GM13977 (cell line): ENCODE measurements at places on chromosomes 6 and 20.
A peak's percentile ranks its signal among the peaks of the same experiment; 100 is the strongest.

GRCh38 chr6:125584468-125584939, 164.9 kb upstream of the HEY2 start:
- DNase-seq, result no peak

DNA sequence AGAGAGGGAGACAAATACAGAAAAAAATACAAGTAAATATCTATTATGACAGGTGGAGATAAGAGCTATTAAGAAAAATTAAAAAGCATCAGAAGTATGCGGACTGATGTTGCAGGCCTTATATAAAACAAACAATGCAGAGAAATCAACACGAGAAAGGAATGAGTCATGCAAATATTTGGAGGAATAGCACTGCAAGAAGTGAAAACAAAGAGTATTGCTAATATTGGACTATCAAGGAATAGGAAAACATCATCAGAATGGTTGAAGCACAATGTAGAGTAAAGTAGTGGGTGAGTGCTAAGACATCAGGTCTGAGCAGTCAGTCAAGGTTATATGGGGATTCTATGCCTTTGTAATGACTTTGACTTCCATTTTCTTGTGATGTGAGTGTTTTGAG, 657.5 kb upstream of the GJE1 start:
- no peak for DNase-seq

DNA sequence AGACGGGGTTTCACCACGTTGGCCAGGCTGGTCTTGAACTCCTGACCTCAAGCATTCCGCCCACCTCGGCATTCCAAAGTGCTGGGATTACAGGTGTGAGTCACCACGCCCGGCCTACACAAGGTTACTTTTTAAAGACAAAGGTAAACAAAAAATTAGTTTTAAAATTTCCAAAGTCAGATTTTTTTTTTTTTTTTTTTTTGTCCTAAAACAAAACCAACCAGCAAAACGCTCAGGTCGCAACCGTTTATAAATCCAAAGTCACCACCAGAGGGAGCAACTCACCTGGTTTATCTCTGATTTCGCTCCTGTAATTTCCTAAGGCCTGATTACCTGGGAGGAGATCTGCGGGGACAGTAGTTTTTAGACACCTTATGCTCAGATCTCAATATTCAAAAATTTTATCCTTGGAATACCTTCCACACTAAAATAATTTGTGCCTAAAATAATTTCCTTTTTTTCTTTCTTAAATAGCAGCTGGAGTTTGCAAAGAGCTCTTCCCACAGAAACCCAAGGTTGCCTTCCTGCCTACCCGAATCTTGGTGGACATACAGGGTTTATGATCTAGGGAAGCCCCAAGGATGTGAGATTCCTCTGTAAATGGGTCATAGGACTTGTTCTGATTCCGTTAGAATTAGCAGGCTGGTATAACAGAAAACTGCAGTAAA, 19.8 kb upstream of the TREM1 start:
- DNase-seq, result peak; percentile 29

DNA sequence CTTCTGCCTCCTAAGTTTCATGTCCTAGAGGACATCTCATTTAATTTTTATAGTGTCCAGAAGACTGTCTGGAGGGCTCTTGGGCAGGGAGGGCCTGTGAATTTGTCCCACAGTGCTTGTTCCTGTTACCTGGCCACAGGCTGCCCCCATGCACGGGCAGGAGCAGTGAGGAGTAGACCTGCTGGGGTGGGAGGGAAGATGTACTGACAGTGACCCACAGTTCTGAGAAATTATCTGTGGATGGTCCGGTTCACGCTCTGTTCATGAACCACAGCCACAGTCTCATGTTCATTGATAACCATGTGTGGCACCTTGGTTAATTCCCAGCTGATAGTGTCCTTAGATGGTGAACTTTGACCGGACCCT, 18.8 kb upstream of the ZNF831 start:
- no peak for DNase-seq

- no peak for DNase-seq
These were observed 36.8 kb upstream of the GSTA3 start for GRCh38 chr6:52946306-52946705.

GRCh38 chr6:144756469-144756868, 471.3 kb downstream of the UTRN start:
- DNase-seq, result no peak

DNA sequence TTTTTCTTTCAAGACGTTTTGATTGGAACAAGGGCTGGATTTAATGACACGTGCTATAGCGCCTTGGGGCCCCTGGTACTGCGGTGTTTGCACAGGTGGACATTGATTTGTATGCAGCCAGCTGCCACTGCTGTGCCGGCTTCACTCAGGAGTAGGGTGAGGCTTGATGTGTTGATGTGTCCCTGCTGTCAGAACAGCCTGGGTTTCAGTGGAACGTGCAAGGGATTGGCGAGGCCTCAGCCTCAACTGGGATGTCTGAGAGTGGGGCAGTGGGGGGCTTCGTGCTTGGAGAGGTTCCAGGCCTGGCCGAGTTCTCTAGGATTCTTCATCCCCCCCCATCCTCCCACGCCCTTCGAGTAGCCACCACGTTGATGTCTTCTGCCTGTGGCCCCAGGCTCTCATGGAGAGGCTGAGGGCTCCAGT, 23.0 kb downstream of the PYGB start:
- DNase-seq, result no peak

- no peak for DNase-seq
These were observed 74.5 kb upstream of the TULP1 start for GRCh38 chr6:35587167-35587566.

DNA sequence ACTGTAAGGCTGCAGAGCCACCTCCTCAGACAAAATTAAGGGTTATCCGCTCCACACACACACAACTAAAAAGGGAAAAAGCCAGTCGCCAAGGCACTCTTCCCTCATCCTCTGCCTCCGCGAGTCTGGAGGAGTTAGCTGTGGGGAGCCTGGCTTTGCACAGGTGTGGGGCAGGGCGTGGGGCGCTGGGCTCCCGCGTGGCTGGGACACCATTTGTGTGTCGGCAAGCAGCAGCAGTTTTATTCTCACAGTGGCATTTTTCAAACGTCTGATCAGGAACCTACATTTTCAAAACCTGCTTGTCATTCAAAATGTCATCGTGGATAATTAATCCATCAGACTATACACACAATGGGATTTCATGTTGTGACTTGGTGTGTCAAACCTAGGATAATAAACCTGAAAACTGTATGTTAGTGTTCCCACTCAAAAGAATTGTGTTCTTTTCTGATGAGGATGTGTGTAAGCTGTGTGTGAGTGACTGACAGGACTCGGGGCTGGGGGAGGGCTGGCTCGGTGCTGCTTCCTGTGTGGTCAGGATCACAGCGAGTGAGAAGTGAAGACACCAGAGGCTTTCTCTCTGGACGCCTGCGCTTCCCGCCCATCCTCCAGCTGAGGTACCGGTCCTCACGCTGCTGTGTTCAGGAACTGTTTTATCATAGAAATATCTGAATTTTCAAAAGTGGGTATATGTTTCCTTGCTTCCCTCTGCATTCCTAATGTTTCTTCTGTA, 83.1 kb downstream of the IRF4 start:
- DNase-seq, result peak; percentile 81

GRCh38 chr20:62181808-62182207, 1.0 kb upstream of the MTG2 start:
- DNase-seq, result no peak

GRCh38 chr20:11377761-11378160, 539.9 kb upstream of the BTBD3 start:
- no peak for DNase-seq

- DNase-seq, result no peak
These were observed 149.1 kb downstream of the RIMS1 start for GRCh38 chr6:72035486-72035885.

- no peak for DNase-seq
These were observed 177.6 kb downstream of the THBS2 start for GRCh38 chr6:169075915-169076654.

- DNase-seq, result no peak
These were observed 5.5 kb downstream of the KATNA1 start for GRCh38 chr6:149642829-149643580.

DNA sequence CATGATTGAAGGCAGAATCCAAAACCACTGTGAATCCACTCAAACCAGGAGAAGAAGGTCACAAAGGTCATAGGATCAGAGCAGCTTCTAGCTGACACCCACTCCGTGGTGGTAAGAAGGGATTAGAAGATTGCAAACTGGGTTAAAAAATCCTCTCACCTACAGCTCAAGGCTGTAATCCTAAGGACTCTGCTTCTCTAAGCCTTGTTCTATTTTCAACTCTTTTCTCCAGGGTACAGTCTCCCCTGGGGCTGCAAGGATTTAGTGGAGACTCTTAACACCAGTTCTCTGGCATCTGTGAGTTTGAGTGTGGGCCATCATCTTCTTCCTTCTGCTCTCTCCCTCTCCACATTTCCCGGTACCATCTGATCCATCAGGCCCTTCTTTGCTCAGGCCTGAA, at the start of gene GUCA1A:
Gene GUCA1A (plus strand): TSS at position 264 of the 400 bp plus-strand sequence. CDS start 250 bp downstream, outside the sequence.
- no peak for DNase-seq

GRCh38 chr20:47127999-47128398, 228.5 kb downstream of the ZMYND8 start:
- DNase-seq, result no peak

DNA sequence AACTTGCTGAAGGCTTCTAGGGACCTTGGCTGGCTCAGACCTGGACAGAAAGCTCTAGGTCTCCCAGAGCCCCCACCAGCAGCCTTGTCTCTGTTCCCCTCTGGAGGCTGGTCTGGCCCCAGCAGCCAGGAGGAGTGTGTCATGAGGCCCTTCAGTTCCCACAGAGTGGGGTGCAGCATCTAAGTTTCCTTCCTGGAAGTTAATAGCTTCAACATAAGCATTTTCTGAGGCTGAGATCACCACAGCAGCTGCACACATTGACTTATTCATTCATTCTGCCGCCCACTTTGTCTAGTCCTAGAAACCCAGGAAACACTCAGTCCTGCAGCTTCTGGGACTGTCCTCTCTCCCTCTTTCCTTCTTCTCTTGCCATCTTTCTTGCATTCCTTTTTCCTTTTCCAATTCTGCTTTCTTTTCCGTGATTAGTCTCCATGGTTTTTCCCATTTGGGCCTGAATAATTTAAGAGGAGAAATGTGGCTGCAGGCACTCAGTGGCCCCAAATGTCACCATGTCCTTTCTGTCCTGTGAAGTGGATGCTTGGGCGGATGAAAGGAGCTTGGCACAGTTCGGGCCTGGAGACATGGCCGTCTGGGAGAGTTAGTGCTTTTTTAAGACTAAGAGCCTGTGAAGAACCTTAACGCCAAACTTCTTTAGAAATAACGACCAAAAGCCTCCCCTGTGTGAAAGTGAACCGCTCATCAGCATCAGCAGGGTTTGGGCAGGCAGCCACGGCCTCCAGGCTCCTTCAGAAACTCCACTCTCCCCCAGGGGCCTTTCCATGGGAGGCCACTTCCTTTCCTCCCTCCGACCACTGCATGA, 31.0 kb upstream of the PCMTD2 start:
- no peak for DNase-seq

- no peak for DNase-seq
These were observed 84.3 kb downstream of the CTNNBL1 start for GRCh38 chr20:37777988-37778659.

DNA sequence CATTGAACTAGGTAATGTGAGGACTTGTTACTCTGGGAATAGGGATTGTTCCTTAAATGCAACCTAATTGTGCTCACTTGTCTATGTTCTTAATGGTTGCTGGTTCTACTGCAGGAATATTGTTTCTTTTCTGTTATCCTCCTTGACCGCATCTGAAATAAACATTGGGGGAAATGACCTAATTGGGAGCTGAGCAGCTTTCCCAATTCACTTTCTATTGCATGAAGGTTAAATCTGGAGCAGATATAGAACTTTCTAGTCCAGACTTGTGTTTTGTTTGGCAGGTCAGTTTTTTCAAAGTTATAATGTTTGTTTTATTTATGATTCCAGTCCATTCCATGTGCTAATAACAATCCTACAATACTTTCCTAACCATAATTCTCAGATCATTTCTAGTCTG, 981.0 kb upstream of the CITED2 start:
- DNase-seq, result no peak

GRCh38 chr6:132513831-132514545, 1.1 kb upstream of the STX7 start:
- DNase-seq, result no peak

DNA sequence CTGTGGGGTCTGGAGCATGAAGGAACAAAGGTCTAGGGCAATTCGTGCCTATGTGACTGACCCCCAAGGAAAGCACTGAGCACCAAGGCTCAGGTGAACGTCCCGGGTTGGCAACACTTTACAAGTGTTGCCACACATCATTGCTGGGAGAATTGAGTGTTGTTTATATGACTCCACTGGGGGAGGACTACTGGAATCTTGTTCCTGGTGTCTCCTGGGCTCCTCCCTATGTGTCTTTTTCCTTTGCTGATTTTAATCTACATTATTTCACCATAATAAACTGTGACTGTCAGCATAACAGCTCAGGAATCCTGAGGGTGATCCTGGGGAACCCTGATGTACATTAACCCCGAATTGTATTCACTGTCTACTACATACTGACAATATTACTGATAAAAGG, 207.7 kb upstream of the BMP2 start:
- no peak for DNase-seq

DNA sequence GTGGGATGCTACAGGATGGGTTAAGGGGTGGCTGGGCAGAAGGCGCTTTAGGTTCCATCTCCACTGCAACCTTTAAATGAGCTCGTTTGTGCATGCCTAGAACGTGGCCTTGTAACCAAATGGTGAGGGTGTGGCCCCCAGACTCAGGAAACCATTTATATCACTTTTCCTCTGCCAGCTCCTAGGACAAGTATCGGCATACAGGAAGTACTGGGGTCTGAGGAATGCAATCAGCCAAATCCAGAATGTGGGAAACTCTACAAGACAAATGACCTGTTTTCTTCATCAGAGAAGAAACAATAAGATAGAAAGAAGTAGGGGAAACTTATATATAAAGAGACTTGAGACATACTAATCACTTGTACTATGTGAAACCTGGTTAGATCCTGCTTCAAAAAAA, 21.2 kb downstream of the AK9 start:
- DNase-seq, result no peak

DNA sequence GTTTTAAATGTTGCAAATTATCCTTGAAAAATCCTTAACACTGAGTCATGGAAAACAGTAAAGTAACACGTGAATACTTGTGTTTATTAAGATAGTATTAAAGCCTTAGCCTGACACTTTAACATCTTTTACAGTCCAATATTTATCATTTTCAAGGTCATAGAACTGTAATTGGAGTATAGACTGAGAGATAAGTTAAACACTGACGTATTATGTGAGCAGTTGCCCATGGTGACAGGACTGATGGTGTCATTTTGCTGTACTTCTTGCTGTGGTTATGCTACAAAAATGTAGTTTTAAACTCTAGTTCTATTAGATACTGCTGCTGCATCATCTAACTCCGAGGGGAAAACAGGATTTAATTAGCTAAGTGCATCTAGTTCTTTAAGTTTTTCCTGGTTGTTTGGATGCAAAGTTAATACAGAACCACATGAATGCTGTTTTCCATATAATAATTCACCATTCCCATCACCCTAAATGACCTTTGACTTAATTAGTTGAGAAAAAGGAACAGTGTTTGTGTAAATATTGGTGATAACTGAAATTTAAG, 37.8 kb downstream of the SLC2A12 start:
- DNase-seq, result no peak

- DNase-seq, result no peak
These were observed 16.1 kb downstream of the PLA2G7 start for GRCh38 chr6:46719099-46719498.

- DNase-seq, result no peak
These were observed 234.8 kb upstream of the QKI start for GRCh38 chr6:163179721-163180120.

GRCh38 chr6:4661391-4661790, 114.8 kb upstream of the CDYL start:
- no peak for DNase-seq

GRCh38 chr6:18792866-18793265, 405.7 kb downstream of the RNF144B start:
- DNase-seq, result no peak

GRCh38 chr6:31479933-31480535, 17.9 kb upstream of the MICB start:
- no peak for DNase-seq
